Amniotic stem cell (primary cell): ENCODE measurements at places on chromosomes 4 and X.

DNA sequence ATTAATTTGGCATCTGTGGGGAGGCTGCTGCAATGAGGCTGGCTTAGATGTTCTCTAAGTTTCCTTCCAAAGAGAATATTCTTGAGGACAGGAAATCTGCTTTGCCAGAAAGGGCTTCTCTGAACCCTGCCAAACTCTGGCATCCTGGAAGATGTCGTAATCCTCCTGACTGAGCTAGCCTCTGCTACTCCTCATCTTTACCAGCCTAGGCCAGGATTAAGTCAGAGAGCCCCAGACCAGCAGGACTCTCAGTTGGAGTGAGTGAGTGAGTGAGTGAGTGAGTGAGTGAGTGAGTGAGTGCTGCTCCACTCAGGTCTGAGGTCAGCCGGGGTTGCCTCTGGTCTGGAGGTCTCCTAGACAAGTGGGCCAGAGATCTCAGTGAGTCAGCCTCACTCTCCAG lies 104.9 kb upstream of the SOD3 start:
- DNase-seq, result no peak

DNA sequence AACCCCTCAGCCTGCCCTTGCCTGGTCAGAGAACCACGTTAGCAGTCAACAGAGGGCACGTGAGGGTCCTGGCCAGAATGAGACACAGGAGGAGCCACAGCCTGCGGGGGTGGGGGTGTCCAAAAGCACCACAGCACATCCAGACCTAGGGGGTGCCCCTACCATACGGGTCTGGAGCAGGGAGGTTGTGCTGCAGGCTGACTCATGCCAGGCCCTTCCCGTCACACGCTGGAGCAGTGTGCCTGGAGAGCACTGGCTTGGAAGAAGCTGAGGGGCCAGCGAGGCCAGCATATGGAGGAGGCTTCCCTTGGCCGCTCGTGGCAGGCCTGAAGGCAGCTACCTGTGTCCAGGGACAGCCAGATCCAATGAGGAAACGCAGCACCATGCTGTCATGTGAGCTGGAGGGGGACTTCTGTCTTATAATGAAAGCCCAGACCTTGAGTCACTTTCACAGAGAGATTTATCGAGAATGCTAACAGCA lies 1.5 kb upstream of the IRAK1 start:
- DNase-seq, result no peak

GRCh38 chr4:7139167-7139982 lies 53.0 kb upstream of the SORCS2 start:
- DNase-seq, result no peak

- no peak for DNase-seq
Observed at GRCh38 chr4:101451086-101451485, 103.8 kb upstream of the PPP3CA start.

- no peak for DNase-seq
Observed at GRCh38 chrX:44747969-44748368, 95.9 kb upstream of the DUSP21 start.

DNA sequence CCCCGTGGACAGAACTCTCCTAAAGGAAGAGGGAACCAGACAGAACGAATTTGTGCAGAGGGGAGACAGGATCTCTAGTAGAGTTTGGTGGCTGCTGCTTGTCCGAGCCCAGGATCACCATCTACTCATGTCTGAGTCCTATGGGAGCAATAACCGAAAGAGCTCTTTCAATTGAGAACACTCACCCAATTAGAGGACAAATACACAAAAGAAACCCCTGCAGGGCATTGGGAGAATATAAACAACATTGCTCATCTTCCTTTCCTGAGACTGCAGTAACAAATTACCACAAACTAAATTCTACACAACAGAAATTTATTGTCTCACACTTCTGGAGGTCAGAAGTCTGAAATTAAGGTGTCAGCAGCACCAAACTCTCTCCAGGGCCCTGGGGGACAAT lies 65.6 kb downstream of the SPINK2 start:
- no peak for DNase-seq

DNA sequence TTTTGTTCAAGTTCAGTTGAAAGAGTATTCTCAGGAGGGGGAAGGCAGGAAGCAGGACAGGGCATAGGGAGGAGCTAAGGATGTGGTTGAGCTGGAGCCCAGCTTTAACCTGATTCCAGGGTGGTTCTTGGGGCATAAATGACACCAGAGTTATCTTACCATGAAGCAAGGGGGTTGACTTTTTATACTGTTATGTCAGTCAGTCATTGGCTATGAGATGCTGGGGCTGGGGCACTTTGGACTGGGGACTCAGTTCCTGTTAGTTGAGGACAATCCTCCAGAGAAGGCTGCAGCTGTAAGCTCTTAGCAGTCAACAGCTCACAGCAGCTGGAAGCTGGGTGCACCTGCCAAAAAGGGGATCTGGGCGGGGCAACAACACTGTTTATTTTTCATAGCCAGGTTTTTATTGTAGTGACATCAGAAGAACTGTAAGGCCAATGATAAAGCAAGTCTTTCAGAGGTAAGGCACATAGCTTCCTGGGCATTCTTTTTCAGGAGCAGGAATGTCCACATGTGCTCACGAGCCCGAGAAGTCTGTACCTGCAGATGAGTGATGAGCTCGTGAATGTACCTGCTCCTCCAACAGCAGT lies 78.5 kb downstream of the MID1IP1 start:
- no peak for DNase-seq

DNA sequence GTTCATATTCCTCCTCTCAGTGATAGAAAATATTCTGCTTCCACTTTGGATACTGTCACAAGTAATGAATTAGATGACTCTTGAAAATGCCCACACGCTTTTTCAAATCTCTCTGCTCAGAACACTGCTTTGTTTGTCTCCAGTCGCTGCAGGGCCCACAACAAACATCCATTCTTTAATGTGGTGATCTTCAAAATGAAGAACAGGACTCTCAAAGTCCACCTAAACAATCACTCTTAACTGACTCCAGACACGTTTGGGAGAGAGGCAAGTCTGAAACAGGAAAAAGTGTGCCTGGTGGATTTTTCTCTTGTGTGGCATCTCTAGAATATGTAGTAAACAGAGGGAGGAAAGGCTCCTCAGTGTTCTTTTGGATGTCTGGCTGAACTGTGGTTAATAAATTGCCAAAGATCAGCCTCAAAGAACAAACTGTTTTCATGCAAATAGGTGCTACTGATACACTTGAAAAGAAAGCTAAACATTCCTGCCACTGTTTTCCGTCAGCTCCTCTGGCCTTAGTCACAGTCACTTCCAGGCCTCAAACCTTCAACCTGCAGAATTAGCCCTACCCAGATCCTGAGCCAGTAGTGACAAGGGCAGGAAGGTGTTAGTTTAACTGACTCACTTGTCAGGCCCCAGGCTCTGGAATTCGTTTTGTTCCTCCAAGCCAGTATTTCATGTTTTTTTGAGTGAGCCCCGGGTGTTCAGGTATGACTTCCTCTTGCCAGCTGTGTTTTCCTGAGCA lies 259.6 kb upstream of the GPC4 start:
- no peak for DNase-seq

DNA sequence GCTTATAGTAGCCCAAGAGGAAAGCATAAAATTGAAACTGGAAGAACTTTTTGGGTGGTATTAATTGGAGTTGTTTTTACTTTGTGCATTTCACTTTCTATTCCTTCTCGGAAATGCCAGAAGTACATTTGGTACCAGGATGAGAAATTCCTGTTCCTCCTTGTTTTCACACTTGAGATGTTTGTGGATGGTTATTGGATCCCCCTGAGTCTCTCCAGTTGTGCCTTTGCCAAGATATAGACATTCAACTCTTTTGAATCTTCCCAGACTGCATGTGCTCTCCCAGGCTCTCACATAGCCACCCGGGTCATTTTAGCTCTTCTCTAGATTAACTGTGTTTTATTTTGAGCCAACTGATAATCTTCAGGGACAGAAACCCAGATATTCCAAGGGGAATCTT lies 120.5 kb downstream of the AFF1 start:
- no peak for DNase-seq

- no peak for DNase-seq
Observed at GRCh38 chr4:8046925-8047541, 107.4 kb upstream of the AFAP1 start.

DNA sequence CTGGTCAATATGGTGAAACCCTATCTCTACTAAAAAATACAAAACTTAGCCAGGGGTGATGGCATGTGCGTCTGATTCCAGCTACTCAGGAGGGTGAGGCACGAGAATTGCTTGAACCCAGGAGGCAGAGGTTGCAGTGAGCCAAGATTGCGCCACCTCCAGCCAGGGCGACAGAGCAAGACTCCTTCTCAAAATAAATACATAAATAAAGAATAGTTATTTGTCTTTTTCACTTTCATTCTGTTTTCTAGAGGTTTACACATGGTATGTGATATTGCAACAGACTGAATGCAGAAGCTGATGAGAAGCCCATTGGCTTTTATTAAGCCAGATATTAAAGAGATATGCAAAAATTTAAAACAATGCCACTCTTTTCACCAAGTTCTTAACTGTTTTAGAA lies 8.2 kb downstream of the KLHL15 start:
- no peak for DNase-seq

DNA sequence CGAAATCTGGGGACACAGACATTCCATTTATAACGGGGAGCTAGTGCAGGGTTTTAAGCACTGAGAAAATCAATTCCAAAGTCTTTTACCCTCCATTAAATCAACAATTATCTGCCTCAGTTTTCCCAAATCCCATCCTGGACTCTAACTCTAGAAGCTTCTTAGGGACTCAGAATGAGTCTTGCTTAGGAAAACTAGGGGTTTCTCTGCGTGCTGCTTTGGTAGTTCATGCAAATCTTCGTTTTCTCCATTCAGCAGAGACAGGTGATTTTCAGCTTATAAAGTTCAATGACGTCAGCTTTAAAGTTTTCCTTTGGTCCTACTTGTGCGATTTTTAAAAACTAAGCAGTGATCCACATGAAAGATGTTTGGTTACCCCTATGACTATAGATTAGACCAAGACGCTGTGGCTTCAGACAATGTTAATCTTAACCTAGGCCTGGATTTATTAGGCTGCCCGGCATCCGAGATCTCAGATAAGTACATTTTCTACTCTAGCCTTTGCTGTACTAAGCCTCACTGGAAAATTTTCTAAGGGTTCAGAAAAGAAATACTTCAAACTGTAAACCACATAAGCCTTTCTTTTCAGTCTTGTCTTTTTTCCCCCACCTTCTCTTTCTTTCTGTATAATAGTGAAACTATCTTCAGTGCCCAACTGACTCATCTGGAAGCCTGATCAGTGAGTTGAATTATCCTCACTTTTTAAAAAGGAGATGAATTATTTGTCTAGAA lies 121.4 kb upstream of the GATB start:
- no peak for DNase-seq

- no peak for DNase-seq
Observed at GRCh38 chr4:103097112-103097511, 2.5 kb downstream of the BDH2 start.

DNA sequence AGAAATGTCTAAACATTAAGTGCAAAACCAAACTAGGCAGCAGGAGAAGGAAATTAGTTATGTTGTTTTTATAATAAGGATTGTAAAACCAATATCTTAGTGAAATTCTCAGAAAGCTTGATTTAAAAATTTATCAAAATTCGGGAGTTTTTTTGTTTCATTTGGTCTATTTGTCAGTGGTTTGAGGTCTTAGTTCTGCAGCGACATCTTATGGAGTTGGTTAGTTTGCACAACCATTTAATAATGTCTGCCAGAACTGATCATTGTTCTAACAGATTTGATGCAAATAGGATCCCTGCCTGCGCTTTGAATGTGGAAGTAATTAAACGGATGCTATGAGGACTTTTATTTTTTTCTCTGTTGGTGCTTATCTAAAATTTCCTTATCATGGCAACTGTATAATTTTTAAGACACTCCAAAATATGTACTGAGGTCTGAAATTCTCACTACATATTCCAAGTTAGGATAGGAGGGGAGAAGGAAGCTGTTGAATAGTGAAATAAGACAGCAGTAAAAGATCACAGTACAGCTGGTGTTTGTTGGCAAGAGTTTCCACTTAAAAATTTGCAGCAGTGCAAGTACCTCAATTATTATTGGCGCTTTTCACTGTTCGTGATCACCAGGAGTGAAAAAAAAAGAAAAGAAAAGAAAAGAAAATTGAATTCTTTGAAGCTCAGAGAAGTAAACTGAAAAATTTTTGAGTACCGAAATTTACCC lies 2521.4 kb downstream of the ARAP2 start:
- peak; percentile 7 for DNase-seq
